ENCODE measurements at places on chromosomes 2 and 18.

DNA sequence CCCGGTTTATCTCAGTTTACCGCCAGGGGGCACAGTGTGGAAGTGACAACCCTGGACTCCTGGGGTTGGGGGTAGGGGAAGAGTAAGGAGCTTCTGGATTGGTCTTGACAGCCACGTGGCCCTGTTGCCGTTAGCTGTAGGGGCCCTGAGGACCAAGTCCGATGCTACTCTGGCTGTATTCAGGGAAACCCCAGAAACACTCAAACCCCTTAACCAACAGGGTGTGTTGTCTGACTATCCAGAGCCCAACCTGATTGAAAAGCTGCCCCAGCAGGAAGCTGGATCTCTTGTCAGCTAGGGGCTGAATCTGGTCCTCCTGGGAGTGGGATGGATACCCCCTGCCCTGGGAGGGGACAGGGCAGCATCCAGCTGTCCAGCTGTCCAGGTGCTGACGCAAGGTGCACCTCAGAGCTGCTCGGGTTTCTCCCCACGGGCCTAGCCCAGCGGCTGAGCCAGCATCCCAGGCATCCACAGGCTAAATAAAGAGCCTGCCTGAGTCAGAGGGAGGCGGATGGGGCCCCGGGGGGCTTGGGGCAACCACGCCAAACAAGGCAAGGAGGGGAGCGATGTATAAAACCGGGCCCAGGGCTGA, 3.1 kb upstream of the GMPPA start:
- DNase-seq = no peak

DNA sequence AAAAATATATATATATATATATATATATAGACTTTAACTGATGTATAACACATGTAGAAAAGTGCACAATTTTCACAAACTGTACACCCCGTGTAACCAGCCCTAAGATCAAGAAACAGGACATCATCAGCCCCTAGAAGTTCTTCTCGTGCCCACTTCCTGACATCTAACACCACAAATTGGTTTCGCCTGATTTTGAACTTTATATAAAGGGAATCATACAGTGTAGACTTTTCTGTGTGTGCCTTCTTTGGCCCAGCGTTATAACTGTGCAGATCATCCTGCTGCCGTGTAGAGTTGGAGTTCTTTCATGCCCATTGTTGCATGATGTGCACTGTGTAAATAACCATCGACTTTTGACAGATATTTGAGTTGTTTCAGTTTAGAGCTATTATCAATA, 41.0 kb downstream of the SMAD7 start:
- no peak for DNase-seq

GRCh38 chr2:28678175-28678855, 73.3 kb upstream of the PPP1CB start:
- no peak for DNase-seq

GRCh38 chr18:34018336-34018735, 206.4 kb downstream of the NOL4 start:
- DNase-seq = no peak

- no peak for DNase-seq
These were observed 648 bp downstream of the ARID5A start for GRCh38 chr2:96537066-96537733.

GRCh38 chr2:182088681-182089320, 103.1 kb downstream of the PPP1R1C start:
- no peak for DNase-seq

- DNase-seq = no peak
These were observed 11.3 kb upstream of the VRK2 start for GRCh38 chr2:58035352-58035751.

All from NCI-H2107 (cell line).